ENCODE measurements at places on chromosomes 7 and 10. TPM values are rescaled to one million over a fixed set of nuclear protein-coding genes. Genes with fewer than 3 reads are reported as not detected.

- peaks cover 14% of the 10 kb centered on the region for H3K27me3 ChIP-seq
- no peaks in the 10 kb centered on the region for H3K36me3 ChIP-seq
- no peak overlapping the region for H3K4me3 ChIP-seq
- peaks cover 3% of the 10 kb centered on the region for H3K4me1 ChIP-seq
Measured at GRCh38 chr10:125774581-125775191, 935 bp downstream of the MMP21 start.

DNA sequence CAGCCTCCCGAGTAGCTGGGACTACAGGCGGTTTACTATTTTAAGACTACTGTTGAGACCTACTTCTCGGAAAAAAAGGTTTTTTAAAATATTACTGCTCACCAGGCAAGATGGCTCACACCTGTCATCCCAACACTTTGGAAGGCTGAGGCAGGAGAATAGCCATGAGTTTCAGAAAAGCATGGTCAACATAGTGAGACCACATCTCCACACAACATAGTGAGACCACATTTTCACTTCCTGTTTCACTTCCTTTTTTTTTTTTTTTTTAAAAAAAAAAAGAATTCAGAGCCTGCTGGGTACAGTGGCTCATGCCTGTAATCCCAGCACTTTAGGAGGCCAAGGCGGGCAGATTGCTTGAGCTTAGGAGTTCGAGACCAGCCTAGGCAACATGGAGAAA lies 46.5 kb downstream of the SVOPL start:
- no peak for DNase-seq
- peaks cover 3% of the 10 kb centered on the region for H3K27me3 ChIP-seq
- H3K4me1 ChIP-seq: no peaks in the 10 kb centered on the region

GRCh38 chr10:12940791-12941190 lies 60.7 kb downstream of the CCDC3 start:
- H3K4me3 ChIP-seq: no peak overlapping the region
- peaks cover 43% of the 10 kb centered on the region for H3K27me3 ChIP-seq
- peaks cover 3% of the 10 kb centered on the region for H3K36me3 ChIP-seq
- DNase-seq: no peak
- H3K27ac ChIP-seq: no peak overlapping the region
- no peaks in the 10 kb centered on the region for H3K4me1 ChIP-seq

GRCh38 chr7:15308821-15309220 lies 253.0 kb downstream of the AGMO start:
- no peak overlapping the region for H3K27ac ChIP-seq
- no peaks in the 10 kb centered on the region for H3K27me3 ChIP-seq
- no peaks in the 10 kb centered on the region for H3K36me3 ChIP-seq
- no peak overlapping the region for H3K4me3 ChIP-seq
- DNase-seq: no peak

- H3K4me1 ChIP-seq: no peaks in the 10 kb centered on the region
- H3K4me3 ChIP-seq: no peak overlapping the region
- H3K27me3 ChIP-seq: no peaks in the 10 kb centered on the region
- no peak for DNase-seq
- no peak overlapping the region for H3K27ac ChIP-seq
- no peaks in the 10 kb centered on the region for H3K36me3 ChIP-seq
Measured at GRCh38 chr10:24080207-24080606, 128.7 kb upstream of the KIAA1217 start.

DIP2C gene
- 4.1 TPM for total RNA-seq

ELFN1 gene
- total RNA-seq: not detected

GRCh38 chr10:15364001-15364400 lies 7.1 kb downstream of the FAM171A1 start:
- H3K27me3 ChIP-seq: no peaks in the 10 kb centered on the region
- no peak overlapping the region for H3K4me3 ChIP-seq
- H3K4me1 ChIP-seq: peaks cover 23% of the 10 kb centered on the region
- H3K27ac ChIP-seq: no peak overlapping the region
- H3K36me3 ChIP-seq: peaks cover 2% of the 10 kb centered on the region
- no peak for DNase-seq

- no peaks in the 10 kb centered on the region for H3K4me1 ChIP-seq
- no peaks in the 10 kb centered on the region for H3K27me3 ChIP-seq
- no peak overlapping the region for H3K4me3 ChIP-seq
Measured at GRCh38 chr7:133790911-133791310, 336.2 kb upstream of the LRGUK start.

TACC2 gene
- total RNA-seq: not detected

DNA sequence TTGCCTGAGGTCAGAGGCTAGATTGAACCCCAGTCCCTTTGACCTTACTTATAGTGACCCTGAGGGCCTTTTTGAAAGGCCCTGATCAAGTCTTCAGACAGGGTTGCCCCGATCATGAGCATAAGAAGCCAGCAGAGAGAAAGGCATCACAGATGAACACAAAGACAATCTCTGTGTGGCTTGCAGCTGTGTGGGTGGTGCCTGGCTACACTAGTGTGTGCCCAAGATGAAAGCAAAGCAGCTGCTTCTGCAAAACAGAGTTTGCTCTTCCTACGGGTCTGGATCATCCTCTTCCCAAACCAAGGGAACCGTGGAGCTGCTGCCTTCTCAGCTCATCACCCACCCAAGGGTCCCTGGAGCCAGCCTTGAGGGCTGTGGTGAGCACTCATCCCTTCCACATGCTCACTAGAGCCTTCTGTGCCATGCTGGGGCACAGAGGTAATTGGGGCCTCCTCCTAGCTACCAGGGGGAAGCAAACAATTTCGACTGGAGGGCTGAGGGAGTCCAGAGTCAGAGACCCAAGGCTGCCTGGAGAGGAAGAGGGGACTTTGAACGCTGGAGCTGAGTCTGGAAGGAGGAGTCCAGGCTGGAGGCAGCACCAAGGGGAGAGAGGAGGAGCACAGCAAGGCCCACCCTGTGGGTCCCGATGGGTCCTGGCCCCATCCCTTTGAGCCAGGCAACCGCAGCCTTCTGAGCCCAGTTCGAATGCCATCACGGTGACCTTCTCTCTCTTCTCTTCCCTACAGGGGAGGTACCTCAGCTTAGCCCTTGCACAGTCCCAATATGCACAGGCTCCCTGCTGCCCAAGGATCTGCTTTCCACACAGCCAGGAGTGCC lies 42.3 kb downstream of the ANTXRL start:
- no peaks in the 10 kb centered on the region for H3K36me3 ChIP-seq
- peaks cover 3% of the 10 kb centered on the region for H3K4me1 ChIP-seq
- no peak overlapping the region for H3K4me3 ChIP-seq

- no peak for DNase-seq
- H3K4me1 ChIP-seq: peaks cover 2% of the 10 kb centered on the region
- H3K4me3 ChIP-seq: no peak overlapping the region
- H3K27ac ChIP-seq: peak overlapping the region; percentile 3
Measured at GRCh38 chr10:104345941-104346340, 7.7 kb upstream of the ITPRIP start.

- H3K4me3 ChIP-seq: no peak overlapping the region
- no peak for DNase-seq
- H3K36me3 ChIP-seq: peaks cover 2% of the 10 kb centered on the region
- H3K27me3 ChIP-seq: no peaks in the 10 kb centered on the region
- no peak overlapping the region for H3K27ac ChIP-seq
Measured at GRCh38 chr10:129501652-129502436, 34.8 kb downstream of the MGMT start.

RNF133 gene
- not detected for total RNA-seq

RALA gene
- total RNA-seq: 22.4 TPM

DNA sequence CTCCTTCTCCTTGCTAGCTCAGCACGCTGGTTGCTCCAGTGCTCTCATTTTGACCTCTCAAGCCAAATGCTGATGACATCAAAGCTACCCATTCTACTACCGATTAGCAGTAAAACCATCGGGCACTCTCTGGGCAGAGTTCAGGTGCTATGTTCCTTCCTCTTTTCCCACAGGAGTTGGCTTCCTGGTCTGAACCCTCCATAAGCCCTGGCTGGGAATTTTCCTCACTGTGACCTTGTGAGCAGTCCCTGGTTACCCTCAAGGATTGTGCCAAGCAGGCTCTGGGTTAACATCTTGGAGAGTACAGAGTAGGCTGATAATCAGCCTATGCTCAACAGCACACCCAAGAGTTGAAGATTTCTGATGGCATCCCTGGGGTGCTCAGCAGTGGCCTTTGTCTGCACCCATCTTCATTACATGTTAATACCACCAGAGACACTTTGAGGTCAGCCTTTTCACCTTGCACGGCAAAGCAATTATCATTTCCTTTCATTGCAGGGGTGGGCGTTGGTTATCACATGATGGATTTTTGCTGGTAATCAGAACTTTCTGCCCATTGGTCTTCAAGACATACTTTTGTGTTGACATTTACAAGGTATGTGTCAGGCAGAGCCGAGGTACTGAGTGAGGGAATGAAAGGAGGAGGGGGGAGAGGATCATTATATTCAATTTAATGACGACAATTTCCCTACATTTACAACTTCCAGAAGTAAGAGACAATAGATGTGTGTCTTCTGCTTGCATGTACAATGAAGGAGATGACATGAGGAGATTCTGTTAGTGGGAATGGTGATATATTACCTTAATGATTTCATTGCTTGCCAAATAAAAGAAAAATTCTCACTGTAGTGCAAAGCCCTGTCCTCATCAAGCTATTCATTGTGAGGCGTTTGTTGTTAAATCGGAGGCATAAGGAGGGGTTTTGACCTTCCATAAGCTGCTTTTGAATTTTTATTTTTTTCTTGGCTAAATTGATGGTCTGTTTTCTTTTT lies 452.0 kb downstream of the LRMDA start:
- H3K27me3 ChIP-seq: peaks cover 8% of the 10 kb centered on the region
- H3K27ac ChIP-seq: no peak overlapping the region
- no peak for DNase-seq
- H3K4me1 ChIP-seq: no peaks in the 10 kb centered on the region
- no peak overlapping the region for H3K4me3 ChIP-seq
- no peaks in the 10 kb centered on the region for H3K36me3 ChIP-seq

DNA sequence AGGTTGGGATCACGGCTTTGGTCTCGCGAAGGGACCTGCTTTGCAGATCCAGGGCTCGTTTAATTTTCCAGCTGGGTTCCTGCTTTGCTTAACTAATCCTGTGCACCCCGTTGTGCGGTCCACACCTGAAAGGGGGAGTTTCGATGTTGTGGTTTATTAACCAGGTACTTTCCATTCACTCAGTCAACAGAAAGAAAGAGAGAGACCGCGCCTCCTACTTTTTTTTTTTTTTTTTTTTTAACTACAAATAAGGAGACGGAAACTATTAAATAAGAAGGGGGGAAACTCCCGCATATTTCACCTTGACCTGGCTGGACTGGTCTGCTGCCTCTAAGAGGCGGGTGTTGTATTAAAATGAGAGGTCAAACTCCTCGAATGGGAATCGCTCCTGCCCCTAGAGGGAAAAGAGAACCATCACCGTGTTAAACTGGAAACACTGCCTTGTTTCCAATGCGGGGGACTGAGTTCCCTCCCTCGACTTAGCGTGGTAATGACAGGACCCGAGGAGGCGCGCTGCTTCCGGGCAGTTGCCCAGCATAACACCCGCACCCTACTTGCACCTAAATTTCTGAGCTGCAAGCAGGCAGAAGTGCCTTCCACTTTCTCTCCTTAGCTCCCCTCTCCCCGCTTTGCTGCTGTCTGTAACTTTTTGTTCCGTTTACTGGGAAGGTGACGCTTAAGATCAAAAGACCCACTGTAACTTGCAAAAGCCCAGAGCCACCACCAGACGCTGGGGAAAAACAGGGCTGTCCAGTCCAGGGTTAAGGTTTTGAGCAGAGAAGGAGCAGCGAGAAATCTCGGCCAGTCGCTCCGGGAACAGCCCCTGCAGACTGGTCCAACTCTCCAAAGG lies 1.1 kb upstream of the ITGB8 start:
- peak overlapping the region; percentile 81 for H3K27ac ChIP-seq
- H3K27me3 ChIP-seq: peaks cover 39% of the 10 kb centered on the region
- H3K4me1 ChIP-seq: peaks cover 14% of the 10 kb centered on the region
- H3K36me3 ChIP-seq: no peaks in the 10 kb centered on the region
- H3K4me3 ChIP-seq: peak overlapping the region; percentile 90

GRCh38 chr7:144455040-144455404 lies 51.5 kb upstream of the NOBOX start:
- H3K4me1 ChIP-seq: no peaks in the 10 kb centered on the region
- no peak overlapping the region for H3K4me3 ChIP-seq
- DNase-seq: no peak
- H3K27ac ChIP-seq: no peak overlapping the region
- H3K36me3 ChIP-seq: no peaks in the 10 kb centered on the region
- H3K27me3 ChIP-seq: no peaks in the 10 kb centered on the region

DNA sequence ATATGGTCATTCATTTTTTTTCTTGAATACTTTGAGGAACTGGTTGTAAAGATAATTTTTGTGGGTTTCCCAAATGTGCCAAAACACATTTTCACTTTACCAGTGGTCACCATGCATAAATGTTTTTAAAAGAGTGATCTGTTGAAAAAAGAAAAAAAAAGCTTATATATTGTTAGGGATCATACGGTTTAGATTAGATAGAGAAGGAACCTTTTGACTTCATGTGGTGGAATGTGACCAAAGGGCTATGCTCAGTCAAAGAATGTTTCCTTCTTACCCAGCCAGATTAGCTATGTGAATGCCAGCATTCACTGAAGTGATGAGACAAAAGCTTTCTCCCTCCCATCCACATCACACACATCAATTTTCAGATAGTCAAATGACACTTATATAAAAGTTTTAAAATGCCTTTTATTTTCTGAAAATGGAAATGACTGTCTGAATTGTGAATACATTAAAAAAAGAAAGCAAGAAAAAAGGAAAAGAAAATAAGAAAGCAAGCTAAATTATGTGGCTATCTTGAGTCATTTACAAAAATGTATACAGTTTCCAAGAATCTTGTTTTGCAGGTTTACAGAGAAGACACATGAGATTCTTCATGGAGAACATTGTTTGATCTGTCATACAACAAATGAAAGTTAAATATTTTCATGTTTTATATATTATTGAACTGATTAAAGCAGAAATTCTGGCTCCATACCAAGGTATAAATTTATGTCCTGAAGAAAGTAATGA lies 8.6 kb upstream of the CPED1 start:
- H3K4me1 ChIP-seq: peaks cover 10% of the 10 kb centered on the region
- no peak overlapping the region for H3K4me3 ChIP-seq
- H3K36me3 ChIP-seq: no peaks in the 10 kb centered on the region
- no peak overlapping the region for H3K27ac ChIP-seq
- DNase-seq: no peak
- H3K27me3 ChIP-seq: peaks cover 9% of the 10 kb centered on the region

ASB10 gene
- total RNA-seq: not detected

GRCh38 chr10:107341281-107341680 lies 176.8 kb upstream of the SORCS1 start:
- H3K4me3 ChIP-seq: no peak overlapping the region
- H3K27me3 ChIP-seq: no peaks in the 10 kb centered on the region
- no peak for DNase-seq

AKR1D1 gene
- total RNA-seq: not detected

GRCh38 chr7:92304406-92304893 lies 58.7 kb downstream of the ANKIB1 start:
- no peak for DNase-seq
- no peaks in the 10 kb centered on the region for H3K27me3 ChIP-seq
- H3K4me1 ChIP-seq: peaks cover 4% of the 10 kb centered on the region
- no peak overlapping the region for H3K4me3 ChIP-seq
- H3K36me3 ChIP-seq: peaks cover 9% of the 10 kb centered on the region
- no peak overlapping the region for H3K27ac ChIP-seq

GBX1 gene
- total RNA-seq: not detected

GRCh38 chr7:21256310-21256877 lies 171.5 kb upstream of the SP4 start:
- H3K27me3 ChIP-seq: peaks cover 43% of the 10 kb centered on the region
- no peak overlapping the region for H3K4me3 ChIP-seq
- no peak overlapping the region for H3K27ac ChIP-seq
- H3K4me1 ChIP-seq: peaks cover 2% of the 10 kb centered on the region
- no peak for DNase-seq

GRCh38 chr7:43779045-43779812 lies 20.7 kb downstream of the BLVRA start:
- H3K27me3 ChIP-seq: no peaks in the 10 kb centered on the region
- H3K4me3 ChIP-seq: peak overlapping the region; percentile 43
- peaks cover 4% of the 10 kb centered on the region for H3K36me3 ChIP-seq
- H3K4me1 ChIP-seq: peaks cover 25% of the 10 kb centered on the region
